ENCODE measurements at places on chromosomes 2 and 18.

GRCh38 chr2:4980995-4981394 is 711.2 kb upstream of the SOX11 start:
- DNase-seq, result no peak

DNA sequence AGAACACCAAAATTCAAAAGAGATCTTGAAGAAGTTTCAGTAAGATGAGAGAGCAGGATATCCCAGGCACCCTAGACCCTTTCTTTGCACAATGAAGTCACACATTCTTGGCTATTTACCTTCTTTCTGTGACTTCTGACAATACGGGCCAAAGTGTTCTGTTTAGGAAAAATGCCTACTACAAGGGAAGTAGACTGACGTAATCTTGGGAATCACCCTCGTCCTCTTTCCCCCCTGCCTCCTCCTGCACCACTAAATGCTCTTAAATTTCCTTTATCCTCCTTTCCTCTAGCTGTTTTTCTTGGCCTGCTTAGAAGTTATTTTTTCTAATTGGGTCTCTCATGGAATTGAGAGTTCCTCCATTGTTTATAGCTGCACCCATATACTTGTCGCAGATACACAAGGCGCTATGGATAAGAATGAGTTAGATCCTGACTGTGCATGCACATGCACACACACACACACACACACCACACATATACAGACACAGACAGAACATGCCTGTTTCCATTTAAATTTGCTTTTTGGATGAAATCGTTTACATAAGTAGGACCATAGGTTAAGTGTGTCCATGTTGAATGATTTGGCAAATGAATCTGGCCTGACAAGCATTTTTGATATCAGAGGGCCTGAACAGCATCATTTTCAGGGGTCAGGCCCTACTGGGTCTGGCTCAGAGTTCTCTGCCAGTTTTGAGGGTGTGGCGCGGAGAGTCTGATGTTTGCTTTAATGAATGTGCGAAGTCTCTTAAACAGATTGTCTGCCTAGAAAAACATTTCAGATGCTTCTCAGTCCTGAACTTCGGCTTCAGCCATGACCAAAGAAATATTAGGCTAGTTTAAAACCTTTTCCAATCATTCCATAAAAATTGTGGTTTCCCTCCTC is 131.9 kb upstream of the NT5C1B start:
- DNase-seq, result no peak

GRCh38 chr18:41524674-41525470 is 430.2 kb upstream of the PIK3C3 start:
- DNase-seq, result no peak

DNA sequence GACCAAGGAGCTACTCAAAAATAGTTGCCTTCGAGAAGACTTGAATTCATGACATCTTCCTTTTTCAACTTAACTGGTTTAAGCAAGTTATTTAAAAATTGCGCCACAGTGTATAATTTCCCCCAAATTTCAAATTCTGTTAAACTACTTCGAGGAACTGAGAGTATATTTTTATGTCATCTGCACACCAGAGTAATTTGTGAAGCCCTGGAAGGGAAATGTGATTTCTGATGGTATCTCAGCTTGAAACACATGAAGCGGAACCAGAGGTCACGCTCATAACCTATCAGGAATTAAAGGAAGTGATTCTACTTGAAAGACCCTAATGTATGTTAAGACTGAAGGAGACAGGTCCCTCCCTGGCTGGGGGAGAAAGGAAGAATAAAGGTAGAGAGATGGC is 33.9 kb upstream of the DARS1 start:
- DNase-seq, result no peak

GRCh38 chr2:69196327-69197117 is 183.5 kb downstream of the ANTXR1 start:
- no peak for DNase-seq

- peak; percentile 71 for DNase-seq
Observed at GRCh38 chr2:126656431-126657147, 631 bp downstream of the GYPC start.

DNA sequence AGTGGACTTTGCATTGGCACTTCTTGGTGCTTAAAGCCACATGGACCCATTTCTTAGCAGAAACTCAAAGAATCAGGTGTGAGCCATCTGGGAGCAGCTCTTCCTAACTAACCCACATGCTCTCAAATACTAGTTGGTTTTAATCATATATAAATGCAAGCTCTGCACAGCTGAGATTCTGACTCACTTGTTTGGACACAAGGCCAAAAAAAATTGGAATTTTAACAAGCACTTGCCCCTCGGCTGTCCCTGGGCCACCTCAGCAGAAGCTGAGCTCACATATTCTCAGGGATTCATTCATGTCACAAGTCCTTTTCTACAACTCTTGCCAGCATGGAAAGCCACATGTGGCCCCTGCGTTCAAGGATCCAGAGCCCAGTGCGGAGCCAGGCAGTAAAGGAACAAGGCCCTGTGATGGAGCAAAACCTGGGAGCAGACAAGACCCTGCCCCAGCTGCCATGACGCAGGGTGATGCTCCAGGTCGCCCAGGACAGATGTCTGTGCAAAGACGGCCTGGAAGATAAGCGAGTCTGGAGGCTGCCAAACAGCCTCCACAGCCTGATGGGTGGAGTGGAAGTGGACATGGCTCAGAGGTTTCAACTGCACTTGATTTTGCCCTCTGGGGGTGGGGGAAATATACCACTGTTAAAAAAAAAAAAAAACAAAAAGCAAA is 266.5 kb downstream of the EIPR1 start:
- DNase-seq, result no peak

DNA sequence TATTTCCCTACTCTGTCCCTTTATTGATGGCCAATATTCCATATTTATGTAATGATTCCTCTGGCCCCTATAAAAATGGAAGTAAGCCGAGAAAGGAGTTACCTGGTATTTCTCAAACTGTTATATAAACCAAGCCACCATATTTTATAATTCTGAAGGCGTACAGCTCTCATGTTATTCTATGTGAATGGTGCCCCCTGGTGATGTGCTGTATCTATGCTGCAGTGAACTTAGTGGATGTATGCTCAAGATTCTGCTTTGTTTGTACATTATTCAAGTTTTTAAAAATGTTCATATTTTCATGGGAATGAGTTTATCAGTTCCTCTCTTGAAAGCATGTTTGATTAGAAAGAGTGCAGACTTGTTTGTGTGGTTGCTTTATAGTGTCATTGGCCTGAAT is 194.5 kb upstream of the LRRTM1 start:
- DNase-seq, result no peak

DNA sequence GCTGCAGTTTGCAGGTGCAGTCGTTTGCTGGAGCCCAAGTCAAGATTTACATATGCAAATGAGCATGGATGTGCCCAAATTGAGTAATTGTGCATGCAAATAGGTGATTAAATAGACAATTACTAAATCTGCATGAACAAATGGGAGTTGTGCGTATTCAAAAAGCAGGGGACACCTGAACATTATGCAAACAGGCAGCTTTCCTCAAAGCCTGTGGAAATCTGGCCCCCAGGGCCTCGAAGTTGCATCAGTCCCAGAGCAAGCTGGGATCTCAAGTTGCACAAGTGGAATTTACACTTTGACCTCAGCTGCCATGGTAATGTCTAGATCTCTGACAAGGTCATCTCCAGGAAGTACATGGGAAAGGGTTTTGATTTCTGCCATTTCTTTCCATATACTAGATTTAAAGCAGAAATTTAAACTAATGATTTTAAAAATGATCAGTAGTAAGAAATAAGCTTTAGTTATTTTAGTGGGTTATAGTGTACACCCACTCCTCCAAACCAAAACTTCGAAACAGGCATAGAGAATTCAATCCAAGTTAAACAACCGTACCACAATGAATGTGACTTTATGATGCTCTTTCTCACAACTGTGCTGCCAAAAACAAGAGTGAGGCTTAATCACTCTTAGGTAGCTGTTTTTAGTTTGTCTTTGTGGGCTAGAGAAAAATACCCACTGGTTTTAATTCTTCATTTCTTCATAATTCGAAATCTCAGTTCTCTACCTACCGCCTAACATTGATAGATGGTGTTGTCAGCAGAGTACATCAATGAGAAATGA is 110.7 kb downstream of the RND3 start:
- DNase-seq, result no peak

- DNase-seq, result no peak
Observed at GRCh38 chr2:169732075-169732474, 1.6 kb upstream of the KLHL23 start.

DNA sequence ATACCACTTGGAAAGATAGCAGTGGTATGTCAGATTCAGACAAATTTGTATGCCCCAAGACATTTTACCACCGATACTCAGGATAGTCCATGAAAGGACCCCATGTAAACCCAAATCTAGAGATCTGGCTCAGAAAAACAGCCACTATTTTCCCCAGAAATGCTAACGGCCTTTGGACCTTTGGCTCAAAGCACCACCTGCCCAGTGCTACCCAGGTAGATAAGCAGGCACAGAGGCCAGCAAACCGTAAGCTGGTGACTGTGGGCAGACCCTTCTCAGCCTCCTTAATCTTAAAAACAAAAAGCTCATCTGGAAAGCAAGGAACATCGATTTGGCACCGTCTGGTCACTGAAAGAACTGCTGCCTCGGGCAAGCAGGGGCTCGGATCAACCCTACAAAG is 61.4 kb upstream of the GREB1L start:
- no peak for DNase-seq

DNA sequence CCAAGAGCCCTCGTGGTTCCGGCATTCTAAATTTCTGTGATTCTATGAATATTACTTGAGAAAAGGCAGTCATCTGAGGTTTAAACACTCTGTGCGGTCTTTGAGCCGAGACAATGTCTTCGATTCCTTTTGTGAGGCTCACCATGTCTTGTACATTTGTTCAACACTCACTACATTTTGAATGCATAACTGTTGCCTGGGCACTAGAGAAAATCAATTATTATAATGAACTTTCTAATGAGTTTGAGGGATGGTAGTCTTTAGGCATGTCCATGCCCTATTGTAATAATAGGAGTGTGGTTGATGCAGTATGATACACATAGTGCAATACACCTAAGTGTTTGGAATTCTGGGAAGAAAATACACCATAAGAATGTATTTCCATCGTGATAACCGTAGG is 703.4 kb downstream of the MBD2 start:
- no peak for DNase-seq

GRCh38 chr2:8203364-8203763 is 478.5 kb upstream of the ID2 start:
- peak; percentile 52 for DNase-seq

GRCh38 chr2:241030883-241031282 is 32.5 kb downstream of the SNED1 start:
- no peak for DNase-seq

DNA sequence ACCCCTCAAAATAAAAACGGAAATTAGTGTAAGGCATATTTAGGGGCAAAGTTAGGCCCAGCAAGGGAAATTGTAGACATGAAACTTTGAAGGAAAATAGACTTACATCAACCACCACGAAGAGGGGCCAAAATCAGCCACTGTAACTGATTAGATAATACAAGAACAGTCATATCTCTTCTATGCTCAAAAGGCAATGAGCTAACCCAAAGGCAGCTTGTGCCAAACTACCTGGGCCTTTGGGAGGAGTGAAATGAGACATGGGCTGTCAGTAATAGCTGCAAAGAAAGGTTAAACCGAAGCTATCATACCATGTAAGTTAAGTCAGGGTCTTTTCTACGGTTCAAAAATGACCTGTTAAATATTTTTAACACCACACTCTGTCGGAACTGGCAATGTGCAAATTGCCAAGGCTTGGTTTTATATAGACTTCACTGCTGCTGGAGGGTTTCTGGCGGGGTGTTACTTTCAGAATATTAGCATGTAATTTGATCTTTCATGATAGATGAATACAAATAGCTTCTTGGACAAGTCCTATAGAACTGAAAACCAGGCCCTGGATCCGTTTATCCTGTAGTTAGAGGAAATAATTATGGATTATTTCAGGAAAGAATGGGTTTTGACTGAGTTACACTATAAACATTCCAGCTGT is 69.6 kb downstream of the ACVR1 start:
- DNase-seq, result no peak

DNA sequence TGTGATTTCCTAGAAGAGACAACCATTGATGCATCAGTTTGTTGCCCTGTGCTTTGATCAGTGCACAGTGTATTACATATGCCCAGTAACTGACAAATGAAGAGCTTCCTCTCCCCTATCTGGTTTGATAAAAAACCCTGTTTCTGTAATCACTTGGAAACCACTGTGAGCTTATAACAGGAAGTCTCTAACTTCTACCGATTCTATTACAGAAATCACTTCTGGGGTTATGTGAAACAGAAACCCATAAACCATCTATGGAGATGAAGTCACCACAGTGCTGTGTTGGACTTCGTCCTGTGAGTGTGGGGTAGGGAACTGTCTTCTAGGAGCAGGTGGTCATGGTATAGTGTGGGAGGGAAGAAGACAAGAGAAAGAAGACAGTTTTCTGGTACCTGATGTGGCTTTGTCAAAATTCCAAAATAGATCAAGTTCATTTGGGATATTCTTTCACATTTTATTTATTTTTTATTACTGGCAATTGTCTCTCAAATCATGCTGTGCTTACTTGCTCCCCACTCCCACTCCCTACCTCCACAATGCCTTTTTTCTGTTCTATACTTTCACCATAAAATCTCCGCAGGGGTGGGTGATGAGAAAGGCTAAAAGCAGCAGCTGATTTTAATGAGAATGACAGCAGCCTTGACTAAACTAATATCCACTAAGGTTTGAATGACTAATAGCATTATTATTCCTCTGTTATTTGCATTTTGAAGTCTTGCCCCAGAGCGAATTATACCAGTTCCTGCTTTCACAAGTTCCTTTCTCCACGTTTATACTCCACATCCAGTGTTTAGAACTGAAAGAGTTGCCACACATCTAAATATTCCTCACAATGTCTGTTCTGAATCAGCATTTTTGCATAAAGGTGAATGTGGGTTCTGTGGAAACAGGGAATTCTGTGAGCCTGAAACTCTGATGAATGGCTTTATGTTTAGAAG is 41.7 kb upstream of the RND3 start:
- DNase-seq, result no peak

- DNase-seq, result no peak
Observed at GRCh38 chr2:14313341-14313740, 319.2 kb upstream of the LRATD1 start.

DNA sequence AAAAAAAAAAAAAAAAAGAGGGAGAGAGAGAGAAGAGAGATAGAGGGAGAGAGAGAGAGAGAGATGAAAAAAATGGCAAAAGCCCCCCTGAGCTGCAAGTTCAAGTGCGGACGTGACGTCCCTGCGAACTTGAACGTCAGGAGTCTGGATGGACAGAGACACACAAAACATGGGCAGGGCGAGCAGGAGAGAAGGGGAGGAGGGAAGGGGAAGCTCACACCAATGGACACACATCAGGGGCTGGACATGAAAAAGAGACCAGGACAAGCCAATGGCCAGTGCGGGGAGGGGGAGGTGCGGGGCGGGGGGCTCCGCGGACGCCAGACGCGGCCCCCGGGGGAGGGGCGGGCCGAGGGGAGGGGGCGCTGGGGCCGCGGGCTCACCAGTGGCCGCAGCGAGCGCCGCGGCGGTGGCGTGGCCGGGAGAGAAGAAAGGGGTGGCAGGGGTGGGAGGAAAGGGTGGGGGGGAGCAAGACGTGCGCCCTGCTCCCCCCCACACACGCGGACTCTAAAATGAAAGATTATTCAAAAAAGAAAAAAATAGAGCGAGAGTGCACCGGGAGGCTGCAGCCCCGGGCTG is at the start of gene BCL11A:
Gene BCL11A, minus strand, starts transcription at position 160 of the 579 bp plus-strand sequence. CDS start 384 bp downstream, outside the sequence.
- DNase-seq, result peak; percentile 71
